ENCODE measurements at places on chromosomes 3 and 15.

DNA sequence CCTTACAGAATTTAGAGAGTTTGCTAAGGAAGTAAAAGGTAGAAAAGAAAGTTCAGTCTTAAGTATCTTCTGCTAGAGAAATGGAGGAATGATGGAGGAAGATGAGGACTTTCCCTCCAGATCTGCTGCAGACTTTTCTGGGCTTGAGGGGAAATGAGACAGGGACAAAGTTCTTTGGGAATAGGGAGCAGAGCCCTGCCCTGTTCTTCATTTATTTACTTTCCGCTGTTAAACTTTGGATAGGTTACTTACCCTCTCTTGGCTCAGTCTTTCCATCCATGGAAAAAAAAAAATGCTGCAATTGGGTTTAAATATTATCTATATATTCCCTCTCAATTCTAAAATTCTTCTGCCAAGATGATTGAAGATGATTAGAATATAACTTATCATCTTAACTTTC is 202.9 kb downstream of the TBL1XR1 start:
- no peak for DNase-seq

- DNase-seq: no peak
Measured at GRCh38 chr3:154210986-154211385, 89.8 kb downstream of the ARHGEF26 start.

DNA sequence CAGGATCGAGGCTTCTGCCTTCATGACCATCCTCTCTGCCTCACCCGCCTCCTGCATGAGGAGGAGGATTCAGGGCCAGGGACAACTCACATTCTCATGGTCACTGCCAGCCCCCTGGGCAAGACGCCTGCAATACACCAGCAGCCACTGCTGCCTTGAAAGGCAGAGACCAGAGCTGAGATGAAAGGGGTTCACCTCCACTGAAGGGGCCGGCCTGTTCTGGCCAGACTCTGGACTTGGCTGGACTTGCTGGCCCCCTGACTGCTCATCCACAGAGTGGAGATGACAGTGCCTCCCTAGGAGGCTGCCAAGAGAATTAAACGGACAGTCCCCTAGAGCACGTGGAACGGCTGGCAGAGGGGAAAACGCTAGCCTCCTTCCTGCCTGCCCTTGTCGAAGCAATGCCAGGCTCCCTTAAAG is 35.2 kb downstream of the MGLL start:
- DNase-seq: peak; percentile 84

GRCh38 chr3:194687638-194688199 is 2.0 kb downstream of the FAM43A start:
- DNase-seq: peak; percentile 35

GRCh38 chr15:98717371-98717770 is 69.0 kb downstream of the IGF1R start:
- DNase-seq: no peak

- DNase-seq: no peak
Measured at GRCh38 chr3:191997093-191997492, 536.1 kb downstream of the PYDC2 start.

- DNase-seq: no peak
Measured at GRCh38 chr15:45993508-45993907, 358.7 kb downstream of the SQOR start.

- DNase-seq: no peak
Measured at GRCh38 chr3:160883373-160883772, 127.3 kb downstream of the PPM1L start.

GRCh38 chr3:132210476-132211346 is 106.5 kb upstream of the ACP3 start:
- no peak for DNase-seq

DNA sequence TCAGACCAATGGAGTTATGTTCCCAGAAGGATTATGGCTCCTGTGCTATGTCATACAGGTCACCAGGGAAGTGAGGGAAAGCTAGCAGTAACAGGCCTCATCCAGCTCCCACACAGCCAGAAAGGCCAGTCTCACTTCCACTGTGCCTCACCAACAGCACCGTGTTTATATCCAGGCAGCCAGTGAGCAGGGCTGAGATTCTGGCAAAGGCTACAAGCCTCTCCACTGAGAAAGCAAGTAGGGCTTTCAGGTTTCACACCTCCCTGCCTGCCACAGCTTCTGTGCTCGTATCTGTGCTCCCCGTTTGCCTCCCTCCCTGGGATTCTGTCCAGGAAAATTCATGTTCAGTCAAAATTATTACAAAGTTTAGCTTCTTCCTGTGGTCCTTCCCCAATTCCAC is 14.9 kb upstream of the CFAP20DC start:
- no peak for DNase-seq

DNA sequence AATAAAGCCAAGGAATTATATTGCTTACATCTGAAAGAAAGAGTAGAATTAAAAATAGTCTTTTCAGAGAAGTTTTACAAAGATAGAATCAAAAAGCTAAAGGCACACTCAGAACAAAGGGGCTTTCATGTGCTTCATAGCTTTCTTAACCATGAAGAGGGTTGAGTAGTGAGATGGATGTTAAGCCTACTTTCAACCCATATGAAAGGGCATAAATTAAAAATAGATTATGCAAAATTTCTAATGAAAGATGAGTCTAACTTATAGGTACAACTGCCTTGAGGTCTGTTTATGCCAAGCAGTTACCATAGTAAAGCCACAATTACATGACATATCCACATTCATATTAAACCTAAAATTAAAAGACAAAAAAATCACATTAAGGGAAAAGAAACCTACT is 223.3 kb upstream of the ARHGEF26 start:
- DNase-seq: no peak

- no peak for DNase-seq
Measured at GRCh38 chr3:49406571-49407565, 4.9 kb downstream of the RHOA start.

DNA sequence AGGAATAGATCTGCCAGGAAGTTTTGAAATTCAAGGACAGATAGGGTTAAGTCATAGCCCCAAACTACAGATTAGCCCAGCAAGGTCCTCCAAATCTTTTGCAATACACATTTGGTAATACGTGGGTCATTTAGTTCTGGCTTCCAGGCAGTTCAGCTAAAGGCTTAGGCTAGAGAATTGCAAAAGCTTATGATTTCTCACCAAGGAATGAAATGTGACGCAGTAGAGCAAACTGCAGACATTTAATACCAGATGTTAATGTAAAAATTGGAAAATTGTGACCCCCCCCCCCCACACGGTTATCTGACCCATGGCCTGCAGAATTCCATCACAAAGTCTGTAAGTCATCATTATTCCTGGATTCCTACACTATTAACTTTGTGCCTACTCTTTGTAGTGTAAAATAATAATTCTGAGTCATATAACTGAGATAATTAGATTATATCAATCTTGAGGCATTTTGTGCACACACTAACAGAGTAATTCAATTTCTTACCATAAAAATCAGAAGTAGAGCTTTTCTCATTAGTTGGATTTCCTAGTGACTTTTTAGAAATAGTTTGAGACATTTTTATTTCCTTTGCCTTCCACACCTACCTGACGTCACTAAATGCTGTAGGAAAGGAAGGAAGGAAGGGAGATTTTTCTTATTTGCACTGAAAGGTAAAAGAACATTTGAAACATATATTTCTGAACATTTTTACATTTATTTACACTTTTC is 235.2 kb downstream of the DTWD1 start:
- peak; percentile 63 for DNase-seq

DNA sequence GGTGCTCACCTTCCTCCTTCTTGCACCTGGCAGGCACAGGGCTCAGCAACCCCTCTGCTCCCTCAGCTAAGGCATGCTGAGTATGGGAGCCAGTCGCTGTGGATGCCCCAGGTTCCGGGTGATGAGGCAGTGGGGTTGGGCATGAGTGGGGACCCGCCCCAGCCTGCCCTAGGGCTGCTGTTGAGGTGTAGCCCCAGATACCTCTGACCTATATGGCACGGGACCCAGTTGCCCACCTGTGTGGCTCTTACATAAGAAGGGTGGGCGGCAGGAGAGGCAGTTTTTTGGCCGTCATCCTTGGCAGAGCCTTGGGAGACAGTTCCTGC is 21.0 kb downstream of the ACSBG1 start:
- no peak for DNase-seq

- no peak for DNase-seq
Measured at GRCh38 chr3:60536420-60536819, 714.8 kb downstream of the FHIT start.

DNA sequence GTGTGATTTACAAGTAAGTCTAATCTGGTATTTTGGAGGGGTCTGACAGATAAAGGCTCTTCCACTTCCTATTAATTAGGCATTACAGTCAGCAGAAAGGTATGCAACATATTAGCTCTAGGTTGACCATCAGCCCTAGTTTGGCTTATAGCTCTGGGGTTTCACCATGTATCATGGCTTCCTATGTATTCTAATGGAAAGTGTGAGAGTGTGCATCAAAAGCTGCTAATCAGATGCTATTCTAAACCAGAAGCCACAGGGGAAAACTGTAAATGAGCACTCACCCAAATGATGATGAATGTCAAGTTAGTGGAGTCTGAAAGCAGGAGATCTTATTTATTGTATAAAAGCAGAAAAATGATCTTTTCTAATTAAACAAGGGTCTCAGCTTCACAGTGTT is 149.2 kb upstream of the MITF start:
- DNase-seq: no peak

DNA sequence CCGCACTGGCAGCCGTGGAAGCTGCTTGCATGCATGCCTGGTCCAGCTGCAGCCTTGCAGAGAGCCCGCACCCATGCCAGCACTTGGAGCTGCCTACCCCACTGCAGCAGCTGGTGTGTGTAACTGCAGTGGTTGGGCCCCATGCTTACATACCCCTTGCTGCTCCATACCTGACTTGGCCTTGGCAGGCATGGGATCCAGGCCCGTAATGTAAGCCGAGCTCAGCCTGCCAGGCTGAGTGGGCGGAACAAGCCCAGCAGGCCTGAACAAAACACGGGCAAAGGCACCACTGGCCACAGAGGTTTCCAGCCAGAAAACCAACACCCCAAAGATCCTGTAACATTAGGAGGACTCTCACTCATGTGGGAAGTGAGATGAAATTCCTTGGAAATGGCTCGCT is 48.3 kb downstream of the SLC6A20 start:
- no peak for DNase-seq

DNA sequence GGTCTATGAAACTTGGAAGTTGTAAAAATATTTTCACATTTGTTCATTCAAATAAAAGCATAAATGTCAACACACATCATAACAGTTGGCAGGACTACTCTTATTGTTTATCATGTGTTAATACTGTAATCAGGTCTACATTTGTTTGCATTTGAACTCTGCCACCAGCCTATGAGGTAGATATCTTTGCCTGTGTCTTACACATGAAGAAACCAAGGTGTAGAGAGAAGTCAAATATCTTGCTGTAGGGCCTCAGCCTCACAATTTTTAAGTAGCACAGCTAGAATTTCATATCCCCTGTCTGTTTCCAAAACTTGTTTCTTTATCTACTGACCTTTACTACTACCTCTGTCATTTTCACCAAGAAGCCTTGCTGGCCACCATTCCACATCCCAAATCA is 161.9 kb downstream of the ZIC4 start:
- no peak for DNase-seq

- DNase-seq: peak; percentile 38
Measured at GRCh38 chr3:183006396-183007002, 26.2 kb upstream of the DCUN1D1 start.

DNA sequence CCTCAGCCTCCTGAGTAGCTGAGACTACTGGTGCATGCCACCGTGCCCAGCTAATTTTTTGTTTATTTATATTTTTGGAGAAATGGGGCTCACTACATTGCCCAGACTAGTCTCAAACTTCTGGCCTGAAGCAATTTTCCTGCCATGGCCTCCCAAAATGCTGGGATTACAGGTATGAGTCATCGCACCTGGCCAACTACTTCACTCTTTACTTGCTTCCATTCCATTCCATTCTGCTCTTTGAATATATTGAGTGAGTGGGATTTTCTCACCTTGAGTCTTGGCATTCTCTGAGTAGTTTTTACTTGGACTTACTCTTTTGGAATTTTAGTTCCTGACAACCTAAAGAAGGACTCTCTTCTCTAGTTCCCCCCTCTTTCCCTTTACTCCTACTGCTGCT is 93.8 kb upstream of the UNC13C start:
- no peak for DNase-seq

DNA sequence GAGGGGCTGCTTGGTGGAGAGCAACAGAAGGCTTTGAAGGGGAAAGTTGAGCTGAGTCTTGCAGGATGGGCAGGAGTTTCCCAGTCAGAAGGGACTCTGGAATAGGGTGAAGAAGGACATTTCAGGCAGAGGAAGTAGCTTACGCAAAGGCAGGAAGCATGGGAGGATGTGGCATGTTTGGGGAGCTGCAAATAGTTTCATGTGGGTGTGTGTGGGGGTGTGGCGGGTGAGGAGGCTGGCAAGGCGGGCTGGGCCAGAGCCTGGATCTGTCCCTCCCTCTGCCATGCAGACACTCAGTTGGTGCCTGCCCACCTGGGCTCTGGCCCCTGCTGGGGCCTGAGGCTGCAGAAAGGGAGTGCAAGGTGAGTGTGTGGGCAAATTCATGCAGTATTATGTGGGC is 10.4 kb downstream of the TEX264 start:
- DNase-seq: no peak

DNA sequence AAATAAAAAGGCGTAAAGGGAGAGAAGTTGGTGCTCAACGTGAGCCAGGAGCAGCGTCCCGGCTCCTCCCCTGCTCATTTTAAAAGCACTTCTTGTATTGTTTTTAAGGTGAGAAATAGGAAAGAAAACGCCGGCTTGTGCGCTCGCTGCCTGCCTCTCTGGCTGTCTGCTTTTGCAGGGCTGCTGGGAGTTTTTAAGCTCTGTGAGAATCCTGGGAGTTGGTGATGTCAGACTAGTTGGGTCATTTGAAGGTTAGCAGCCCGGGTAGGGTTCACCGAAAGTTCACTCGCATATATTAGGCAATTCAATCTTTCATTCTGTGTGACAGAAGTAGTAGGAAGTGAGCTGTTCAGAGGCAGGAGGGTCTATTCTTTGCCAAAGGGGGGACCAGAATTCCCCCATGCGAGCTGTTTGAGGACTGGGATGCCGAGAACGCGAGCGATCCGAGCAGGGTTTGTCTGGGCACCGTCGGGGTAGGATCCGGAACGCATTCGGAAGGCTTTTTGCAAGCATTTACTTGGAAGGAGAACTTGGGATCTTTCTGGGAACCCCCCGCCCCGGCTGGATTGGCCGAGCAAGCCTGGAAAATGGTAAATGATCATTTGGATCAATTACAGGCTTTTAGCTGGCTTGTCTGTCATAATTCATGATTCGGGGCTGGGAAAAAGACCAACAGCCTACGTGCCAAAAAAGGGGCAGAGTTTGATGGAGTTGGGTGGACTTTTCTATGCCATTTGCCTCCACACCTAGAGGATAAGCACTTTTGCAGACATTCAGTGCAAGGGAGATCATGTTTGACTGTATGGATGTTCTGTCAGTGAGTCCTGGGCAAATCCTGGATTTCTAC is at the start of gene RARB:
RARB (plus strand) TSS at position 322 of the 847 bp plus-strand sequence; CDS start at position 791, 469 bp downstream.
- DNase-seq: peak; percentile 71

DNA sequence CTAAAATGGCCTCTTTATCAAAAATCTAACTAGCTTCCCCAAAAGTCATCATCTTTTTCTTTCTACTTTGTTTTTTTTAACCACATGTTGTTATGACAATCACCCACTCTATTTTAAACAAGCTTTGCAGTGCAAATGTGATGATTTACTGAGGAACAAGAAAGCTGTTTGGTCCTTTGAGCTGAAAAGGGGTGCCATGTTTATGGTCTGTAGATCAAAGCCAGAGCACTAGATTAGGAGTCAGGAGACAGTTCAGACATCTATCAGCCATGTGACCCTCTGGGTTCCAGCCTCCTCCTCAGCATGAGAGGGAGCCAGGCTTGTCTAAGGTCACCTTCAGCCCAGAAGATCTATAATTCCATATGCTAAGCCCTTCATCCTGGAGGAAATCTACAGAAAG is 65.9 kb downstream of the RPL22L1 start:
- no peak for DNase-seq
